Erythroblast (primary cell): ENCODE measurements at places on chromosomes 3 and 15.
A peak's percentile ranks its signal among the peaks of the same experiment; 100 is the strongest.

GRCh38 chr3:98979296-98979695 lies 77.8 kb upstream of the DCBLD2 start:
- DNase-seq = no peak

DNA sequence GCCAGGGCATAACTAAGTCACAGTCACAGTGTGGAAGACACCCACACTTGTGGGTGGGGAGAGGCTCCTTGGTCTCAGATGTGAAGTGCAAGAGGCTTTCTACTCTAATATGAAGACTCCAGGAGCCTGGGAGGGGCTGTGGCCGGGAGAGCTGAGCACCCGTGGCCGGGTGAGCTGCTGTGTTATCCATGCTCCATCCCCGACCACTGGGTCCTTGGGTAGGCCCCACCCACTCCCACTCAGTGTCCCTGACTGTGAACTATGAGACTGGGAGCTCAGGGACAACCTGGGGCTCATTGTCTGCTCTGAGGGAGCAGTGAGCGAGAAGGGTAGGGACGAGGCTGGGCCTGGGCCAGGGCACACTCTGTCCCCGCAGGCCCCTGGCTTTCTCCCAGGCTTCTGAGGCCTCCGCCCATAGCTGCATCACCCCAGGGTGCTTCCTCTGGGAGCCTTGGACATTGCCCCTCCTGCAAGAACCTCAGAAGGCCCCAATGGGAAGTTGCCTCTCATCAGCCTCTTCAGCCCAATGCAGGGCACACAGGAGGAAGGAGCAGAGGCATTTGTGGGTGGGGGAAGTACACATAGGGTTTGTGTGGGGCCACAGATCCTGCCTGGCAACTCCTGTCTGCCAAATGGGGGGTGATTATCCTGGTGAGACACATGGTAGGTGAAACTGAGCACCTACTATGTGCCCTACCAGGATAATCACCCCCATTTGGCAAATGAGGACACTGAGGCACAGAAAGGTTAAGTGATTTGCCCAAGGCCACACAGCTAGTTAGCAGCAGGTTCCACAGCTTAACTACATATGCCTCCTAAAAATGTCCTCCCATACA lies 2.4 kb downstream of the ANPEP start:
- no peak for DNase-seq

GRCh38 chr3:195043607-195044339 lies 227.2 kb downstream of the XXYLT1 start:
- no peak for DNase-seq

DNA sequence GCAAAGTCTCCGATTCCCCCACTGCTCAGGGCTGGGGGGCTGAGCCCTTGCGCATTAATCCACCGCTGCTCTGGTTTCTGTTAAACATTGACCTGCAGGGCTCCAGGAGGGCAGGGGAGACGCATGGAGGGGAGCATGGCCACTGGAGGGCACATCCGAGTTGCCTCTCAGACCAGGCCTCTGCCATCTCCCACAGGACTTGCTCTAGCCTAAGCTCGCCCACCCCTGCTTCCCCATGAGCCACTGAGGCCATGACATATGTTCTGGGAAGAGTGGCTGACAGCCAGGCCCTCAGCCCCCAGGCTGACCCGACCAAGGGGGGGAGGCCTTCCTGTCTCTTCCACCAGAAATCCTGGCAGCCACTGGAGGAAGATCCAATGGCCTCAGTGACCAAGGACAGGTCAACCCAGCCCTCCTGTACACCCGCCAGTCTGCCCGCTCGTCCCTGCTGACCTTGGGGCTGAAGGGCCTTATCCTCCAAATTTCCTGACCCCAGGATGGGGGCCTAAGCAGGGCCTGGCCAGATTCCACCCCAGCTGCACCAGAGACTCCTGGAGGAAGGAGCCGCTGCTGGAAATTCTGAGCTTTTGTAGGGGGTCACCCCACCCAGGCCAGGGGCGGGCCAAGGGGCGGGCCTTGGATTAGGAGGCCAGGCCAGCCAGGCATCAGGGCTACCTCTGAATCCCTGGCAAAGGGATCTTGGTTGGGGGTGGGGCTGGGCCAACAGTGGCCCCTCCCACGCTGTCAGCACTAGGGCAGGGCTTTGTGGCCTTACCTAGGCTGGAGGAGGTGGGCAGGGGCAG lies at the start of gene HYAL1:
TSS of gene HYAL1 (minus strand) at position 562 of the 803 bp plus-strand sequence. CDS start 618 bp downstream, outside the sequence.
- peak; percentile 44 for DNase-seq

DNA sequence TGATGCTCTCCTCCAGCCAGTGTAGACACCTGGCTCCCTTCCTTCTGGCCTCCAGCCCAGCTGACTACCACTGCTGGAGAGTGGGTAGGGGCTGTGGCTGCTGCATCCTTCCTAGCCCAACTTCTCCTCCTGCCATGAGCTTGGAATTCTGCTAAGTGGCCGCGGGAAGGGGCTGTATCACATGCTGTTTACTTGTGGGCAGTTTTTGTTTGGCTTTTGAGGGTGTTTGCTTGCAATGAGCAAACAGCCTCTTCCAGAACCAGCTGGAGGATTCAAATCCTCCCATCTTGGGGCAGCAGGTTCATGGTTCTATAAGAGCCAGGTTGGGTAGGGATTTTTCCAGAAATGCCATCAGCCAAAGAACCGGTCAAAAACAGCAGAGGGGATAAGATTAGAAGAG lies 9.0 kb downstream of the GASK1A start:
- no peak for DNase-seq

DNA sequence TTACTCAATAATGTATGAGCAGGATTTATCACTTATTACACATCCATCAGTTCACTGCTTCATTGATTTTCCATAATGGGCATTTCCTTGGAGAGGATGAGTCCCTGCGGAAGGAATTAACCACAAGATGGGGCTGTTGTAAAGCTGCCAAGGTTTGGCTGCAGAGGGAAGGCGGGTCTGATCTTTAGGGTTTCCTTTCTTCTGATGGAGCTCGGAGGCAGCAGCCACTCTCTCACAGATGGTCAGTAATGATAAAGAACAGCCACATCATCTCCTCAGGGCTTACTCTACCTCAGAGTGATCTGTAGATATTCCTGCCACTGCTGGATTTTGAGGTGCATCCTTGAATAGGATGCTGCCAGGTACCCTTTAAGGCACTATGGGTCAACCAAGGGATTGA lies 115.2 kb downstream of the USP13 start:
- peak; percentile 60 for DNase-seq

DNA sequence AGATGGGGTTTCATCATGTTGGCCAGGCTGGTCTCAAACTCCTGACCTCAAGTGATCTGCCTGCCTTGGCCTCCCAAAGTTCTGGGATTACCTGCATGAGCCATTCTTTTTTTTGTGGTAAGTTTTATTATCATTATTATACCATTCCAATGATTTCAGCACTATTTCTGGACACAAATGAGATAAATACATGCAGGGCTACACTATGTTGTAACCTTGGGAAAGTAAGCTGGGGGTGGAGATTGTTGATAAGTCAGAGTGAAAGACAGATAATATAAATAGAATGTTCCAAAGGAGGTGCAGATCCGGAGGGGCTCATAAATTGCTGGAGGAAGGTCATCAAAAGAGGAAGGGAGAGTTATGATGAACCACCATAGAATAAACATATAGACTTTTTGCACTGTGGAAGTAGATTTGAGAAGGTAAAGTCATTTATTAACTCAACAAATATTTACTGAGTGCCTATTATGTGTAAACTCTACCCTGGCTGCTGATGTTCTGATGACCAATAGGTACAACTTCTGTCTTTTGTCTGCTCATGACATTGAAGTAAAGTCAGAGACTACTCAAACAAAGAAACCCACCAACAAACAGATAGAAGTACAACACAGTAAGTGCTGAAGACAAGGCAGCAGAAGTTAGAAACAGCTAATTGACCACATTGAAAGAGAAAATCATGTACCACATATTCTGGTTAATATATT lies 478.9 kb upstream of the GOLIM4 start:
- DNase-seq = no peak

DNA sequence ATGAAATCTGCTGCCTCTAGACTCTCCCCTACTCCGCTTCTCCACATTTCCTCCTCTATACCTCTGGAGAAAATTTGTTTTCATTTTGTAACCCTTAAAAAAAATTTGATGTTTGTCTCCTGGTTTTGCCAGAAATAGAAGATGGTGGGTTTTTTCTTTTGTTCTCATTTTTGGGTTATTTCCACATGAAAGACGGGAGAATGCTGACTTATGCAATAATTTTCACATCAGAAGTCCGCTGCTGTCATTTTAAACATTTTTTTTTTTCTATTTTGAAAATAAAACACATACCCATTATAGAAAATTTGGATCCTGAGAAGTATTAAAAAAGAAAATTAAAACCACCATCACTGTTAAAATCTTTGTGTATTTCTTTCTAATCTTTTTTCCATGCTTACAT lies 320.8 kb upstream of the NR2E3 start:
- no peak for DNase-seq

GRCh38 chr15:62929000-62929357 lies 113.6 kb upstream of the TPM1 start:
- no peak for DNase-seq

GRCh38 chr3:123632161-123632655 lies 47.4 kb upstream of the HACD2 start:
- no peak for DNase-seq

DNA sequence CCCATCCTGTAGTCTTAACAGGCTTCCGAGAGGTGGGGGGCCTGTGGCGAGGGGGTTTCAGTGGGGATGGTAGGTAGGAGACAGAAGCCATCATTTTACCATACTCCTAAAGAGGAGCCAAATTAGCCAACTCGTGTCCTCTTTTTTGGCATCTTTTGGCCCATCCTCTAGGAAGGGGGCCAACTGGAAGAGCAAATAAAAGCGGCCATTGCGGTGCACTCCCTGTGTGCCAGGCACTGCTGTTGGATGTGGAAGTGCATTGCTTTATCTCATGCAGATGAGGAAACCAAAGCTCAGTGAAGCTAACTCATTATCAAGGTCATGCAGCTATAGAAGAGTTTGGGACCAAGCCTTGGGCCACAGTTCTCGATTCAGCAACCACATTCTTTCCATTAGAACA lies 6.1 kb downstream of the SEMA4B start:
- no peak for DNase-seq

GRCh38 chr15:66675446-66675845 lies 26.6 kb upstream of the SMAD6 start:
- no peak for DNase-seq

DNA sequence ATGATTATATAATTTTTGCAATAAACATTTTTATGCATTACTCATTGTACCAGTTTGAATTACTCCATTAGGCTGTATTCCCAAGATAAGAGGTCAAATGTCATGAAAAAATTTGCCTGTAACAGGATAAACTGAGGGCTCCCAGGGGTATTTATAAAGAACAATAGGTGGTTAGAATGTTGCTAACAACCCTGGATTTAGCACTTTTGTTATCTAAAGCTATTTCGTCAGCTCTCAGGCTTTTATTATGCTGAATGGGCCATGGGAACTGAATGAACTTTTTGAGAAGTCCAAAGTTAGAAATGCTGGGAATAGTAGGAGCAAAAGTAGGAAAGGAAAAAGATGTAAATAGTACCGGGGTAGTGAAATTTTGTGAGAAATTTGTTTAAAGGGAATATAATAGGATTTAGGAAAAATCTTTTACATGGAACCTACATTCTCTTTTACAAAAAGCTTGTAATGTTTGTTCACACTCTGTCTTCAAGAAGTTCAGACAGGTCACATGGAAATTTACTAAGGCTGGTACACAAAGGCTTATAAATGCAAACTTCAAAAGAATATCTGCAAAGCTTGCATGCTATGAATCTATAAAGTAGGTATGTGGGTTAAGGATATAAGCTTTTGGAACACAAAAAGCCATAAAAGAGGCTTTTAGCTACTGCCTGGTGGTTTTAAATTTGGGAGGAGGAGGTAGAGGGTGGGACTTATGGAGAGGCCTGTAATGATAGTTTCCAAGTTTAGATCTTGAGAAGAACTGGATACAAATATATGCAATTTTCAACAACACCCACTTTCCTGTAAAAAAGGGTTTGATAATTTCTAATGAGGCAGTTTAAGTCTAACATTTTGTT lies 445.8 kb upstream of the NAALADL2 start:
- DNase-seq = no peak

- DNase-seq = no peak
Observed at GRCh38 chr15:83327041-83327440, 42.6 kb upstream of the BNC1 start.

DNA sequence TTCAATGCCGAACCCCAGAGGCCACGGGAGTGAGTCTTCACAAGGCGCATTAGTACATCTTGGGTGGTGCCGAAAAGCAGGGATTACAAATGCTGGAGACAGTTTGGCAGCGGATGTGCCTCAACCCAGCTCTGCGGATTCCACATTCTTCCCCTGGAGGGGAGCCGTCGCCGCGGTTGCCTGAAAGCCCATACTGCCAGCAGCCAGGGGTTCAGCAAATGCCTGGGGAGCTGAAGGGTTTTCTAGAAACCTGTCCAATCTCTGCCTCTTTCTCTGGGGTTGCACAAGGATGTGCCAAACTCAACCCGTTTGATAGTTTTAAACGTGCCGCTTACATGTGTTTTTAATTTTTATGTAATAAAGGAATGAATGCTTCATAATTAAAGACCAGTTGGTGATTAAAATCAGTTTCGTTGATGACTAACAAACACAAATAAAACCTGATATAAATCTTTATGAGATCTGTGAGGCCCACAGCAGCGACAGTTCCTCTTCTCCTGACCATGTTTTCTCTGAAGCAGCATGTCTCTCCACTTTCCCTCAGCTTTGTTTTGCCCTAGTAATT lies 74.6 kb upstream of the LEKR1 start:
- DNase-seq = no peak

GRCh38 chr3:79887213-79887612 lies 119.4 kb upstream of the ROBO1 start:
- DNase-seq = no peak

- no peak for DNase-seq
Observed at GRCh38 chr15:31732726-31733125, 297.6 kb upstream of the CHRNA7 start.

DNA sequence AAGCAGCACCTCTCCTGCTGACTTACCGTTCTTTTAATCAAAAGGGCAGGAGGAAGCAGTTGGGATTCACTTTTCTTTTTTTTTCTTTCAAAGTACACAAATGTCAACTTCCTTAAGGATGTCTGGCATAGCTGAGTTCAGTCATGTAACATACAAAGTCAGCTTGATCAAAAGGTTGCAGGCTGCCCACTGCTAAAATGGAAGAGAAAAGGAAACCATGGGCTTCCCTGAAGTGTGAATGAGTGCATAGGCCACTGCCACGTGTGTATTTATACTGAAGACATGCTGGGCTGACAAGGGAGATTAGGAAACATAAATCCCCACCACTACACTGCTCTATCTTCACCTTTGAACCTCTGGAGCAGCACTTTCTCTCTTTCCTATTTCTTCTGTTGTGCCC lies 312.5 kb downstream of the TIGIT start:
- DNase-seq = no peak

DNA sequence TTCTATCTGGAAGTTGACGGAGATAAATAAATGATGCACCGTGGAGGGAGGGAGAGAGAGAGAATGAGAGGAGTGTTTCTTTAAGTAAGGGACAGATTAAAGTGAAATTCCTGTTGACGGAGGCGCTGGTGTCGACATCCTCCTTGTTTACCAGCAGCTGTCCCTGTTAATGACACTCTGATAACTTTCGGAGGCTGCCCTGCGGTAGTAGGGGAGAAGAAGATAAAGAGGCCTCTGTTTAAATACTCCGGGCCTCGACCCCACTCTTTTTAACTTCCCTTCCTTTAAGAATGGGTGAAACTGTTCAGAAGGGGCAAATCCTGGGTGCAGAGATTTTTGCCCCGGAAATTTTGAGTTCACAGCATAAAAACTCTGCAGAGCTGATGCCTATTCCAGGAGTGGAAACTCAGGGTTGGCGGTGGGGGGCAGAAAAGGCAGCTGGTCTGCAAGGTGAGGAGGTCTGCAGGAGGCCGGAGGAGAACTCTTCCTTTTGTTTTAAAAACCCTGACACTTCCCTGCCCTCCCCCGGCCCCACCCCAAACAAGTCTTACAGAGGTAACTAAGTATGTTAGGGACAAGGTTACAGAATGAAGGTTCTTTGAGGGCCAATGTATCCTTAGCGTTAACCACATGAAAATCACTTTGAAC lies 276.6 kb upstream of the NR2F2 start:
- no peak for DNase-seq
